ENCODE measurements at places on chromosomes 1 and 21. TPM values are rescaled to one million over a fixed set of nuclear protein-coding genes. Genes with fewer than 3 reads are reported as not detected.

DNA sequence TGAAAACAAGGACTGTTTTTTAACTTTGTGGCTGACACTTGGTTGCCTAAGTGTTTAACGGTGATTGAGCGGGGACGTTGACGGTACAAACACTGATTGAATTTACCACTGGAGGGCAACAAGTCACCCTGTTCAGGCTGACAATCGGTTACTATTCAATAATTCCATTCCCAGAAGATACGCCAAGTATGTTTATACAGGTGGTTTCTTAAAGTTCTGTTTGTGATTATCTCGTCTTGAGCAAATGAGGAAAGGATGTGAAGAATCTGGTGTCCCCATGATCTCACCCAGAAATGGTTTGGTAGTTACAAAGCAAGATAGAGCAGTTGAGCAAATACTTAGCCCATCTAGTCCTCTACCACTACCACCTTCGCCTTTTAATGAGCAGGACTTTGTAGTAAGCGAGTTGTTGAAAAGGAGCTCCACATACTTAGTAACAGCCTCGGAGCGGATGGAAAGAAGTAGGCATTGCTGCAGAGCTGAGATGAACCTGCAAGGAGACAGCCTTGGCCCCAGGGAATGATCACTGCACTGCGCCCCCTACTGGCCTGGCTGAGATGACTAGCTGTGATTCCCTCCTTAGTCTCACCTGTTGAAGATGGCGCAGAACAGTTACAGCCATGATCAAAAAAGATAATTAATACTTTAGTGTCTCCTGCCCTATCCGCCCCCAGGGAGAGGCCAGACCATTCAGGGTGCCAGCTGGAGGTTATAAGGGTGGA is 36.3 kb downstream of the IFNAR1 start:
- DNase-seq: peak; percentile 82

DNA sequence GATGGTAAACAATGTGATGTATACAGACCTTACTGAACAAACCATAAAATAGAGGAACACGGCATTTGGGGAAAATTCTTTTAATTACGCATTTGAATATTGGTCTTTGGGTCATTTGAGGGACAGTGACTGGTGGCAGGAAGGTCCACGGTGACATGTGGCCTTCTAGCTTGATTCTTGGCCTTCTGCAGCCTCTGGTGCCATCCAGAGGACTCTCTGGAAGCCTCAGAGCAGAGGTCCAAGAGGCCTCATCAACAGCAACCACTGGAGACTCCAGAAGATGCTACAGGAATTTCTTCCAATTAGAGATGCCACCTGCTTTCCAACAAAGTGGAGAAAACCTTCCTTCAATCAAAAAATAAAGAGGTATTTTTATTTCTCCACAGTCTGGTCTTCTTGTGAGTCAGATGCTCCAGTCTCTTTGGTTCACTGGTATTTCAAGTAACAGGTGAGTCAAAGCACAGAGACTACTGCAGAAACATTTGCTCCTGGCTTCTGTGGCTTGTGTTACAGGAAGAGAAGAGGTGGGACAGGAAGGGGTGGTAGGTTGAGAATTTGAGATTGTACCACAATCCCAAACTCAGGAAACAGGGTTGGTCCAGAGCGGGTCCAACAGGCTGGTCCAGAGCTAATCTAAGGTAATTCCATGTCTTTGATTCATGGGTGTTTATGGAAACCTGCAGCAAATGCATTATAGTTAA is 2.7 kb upstream of the F5 start:
- no peak for DNase-seq

- no peak for DNase-seq
These were observed 54.6 kb upstream of the PRDX6 start for GRCh38 chr1:173422456-173422976.

- DNase-seq: no peak
These were observed 64.6 kb upstream of the WDR26 start for GRCh38 chr1:224499204-224499603.

Gene FAM72B
- total RNA-seq: 0.67 TPM

- no peak for DNase-seq
These were observed 86.4 kb downstream of the LAMC2 start for GRCh38 chr1:183272390-183272848.

GRCh38 chr1:183416850-183417771 is 1.1 kb downstream of the NMNAT2 start:
- peak; percentile 85 for DNase-seq

Measured in left ventricle myocardium superior (tissue), 1 donor.